ENCODE measurements at places on chromosomes 16 and 17. TPM values are rescaled to one million over a fixed set of nuclear protein-coding genes. Genes with fewer than 3 reads are reported as not detected.

Gene ATP2C2
- not detected for total RNA-seq

Gene SPHK1
- 27.9 TPM for total RNA-seq

- no peak for DNase-seq
These were observed 5.6 kb upstream of the KRT34 start for GRCh38 chr17:41387670-41388069.

Gene GLIS2
- 23.9 TPM for total RNA-seq

GRCh38 chr17:82351713-82352488 is 7.1 kb upstream of the TEX19 start:
- DNase-seq, result peak; percentile 85

Gene CRHR1
- total RNA-seq, result not detected

- DNase-seq, result peak; percentile 65
These were observed 145.6 kb upstream of the RCVRN start for GRCh38 chr17:10050597-10051101.

Measured in left cardiac atrium (tissue), 4 donors.